ENCODE measurements at places on chromosomes 7 and 10. TPM values are rescaled to one million over a fixed set of nuclear protein-coding genes. Genes with fewer than 3 reads are reported as not detected.

AKR1C2 gene
- polyA plus RNA-seq, result 52.3 TPM

DNA sequence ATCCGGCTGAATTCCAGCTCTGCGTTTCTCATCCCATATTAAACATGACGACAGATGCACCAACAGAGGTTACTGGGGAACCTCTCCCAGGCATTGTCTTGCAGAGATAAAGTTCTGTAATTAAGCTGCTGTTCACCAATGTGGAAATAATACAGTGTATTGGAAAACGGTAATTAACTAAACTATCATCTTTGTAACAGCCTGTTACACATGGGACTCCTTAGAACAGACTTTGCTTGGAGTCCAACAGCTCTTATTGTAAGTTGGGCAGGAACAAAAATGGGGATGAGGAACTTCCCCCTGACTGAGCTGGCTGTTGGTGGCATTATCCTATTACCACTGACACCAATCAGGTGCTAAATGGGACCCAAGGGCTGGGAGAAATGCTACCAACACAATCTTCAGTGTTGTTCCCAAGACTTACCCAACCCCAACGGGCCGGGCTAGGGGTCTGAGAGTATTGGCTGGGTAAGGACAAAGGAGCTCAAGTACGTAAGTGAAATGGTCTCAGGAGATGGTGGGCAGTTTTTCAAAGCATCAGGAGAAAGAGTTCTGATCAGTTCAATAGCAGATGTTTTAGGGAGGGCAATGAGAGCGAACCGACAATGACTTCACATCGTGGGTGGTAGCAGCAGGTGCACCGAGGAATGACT lies 759.4 kb downstream of the GRID1 start:
- no peak for DNase-seq

DNA sequence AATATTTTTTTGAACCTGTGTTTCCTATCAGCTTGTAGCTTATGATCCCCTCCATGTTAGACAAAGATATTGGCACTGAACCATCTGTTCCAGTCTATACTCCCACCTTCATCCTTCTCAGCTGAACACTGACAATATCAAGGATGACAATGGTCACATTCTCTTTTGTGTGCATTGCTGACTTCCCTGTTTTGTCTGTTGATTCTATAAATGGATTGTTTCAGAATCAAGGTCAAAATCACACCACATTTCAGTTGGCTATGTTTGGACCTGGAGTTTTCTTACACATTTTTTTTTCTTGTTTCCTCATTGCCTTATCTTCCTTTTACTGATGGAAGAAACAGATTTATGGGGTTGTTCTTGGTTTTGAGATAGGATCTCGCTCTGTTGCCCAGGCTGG lies 11.3 kb upstream of the SMURF1 start:
- DNase-seq, result no peak

GRCh38 chr7:5423306-5423975 lies at the start of gene TNRC18:
Gene TNRC18, minus strand, starts transcription at chr7:5423834. Its CDS starts 2,588 bp downstream, at chr7:5421246.
- peak; percentile 79 for DNase-seq

DNA sequence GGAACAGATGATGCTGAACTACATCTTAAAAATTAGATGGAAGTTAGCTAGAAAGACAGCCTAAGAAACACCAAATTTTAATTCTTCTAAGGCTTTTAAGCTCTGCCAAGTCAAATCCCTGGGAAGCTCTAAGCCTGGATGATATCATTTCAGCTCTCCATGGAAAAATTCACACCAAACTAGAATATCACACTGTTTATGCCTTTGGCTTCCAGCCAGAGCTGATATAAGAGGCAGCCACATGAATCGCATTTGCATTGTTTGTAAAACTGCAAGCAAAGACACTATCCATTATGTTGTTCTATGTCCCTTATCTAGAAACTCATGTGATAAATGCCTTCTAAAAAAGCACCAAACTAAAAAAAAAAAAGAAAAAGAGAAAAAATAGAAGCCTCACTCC lies 430.4 kb downstream of the GRID1 start:
- DNase-seq, result no peak

NSUN5 gene
- polyA plus RNA-seq, result 16.6 TPM

DNA sequence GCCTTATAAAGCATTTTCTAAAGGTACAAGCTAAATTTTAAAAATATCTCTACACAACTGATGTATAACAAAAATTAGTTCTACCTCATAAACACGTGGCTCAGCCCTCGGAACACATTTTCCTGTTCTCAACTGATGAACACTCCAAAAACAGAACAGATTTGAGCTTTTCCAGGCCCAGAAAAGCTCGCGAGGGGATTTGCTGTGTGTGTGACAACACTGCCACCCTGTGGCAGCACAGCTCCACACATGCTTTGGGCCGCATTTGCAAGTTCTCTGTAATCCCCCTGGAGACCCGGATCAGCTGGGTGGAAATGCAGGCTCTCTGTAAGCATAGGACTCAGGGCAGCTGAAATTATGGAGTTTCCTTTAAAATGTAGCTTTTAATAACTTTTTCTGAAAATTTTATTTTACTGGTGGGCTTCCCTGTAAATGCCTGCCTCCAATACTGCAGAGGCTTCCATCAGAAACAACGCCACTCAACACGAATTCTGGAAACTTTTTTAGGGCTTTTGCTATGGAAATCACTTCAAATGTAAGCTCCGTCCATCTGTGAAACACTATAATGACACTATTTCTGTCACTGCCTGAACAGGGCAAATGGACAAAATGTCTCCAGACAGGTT lies 155.5 kb downstream of the COBL start:
- DNase-seq, result peak; percentile 83

ACTR3C gene
- polyA plus RNA-seq, result 12.4 TPM

GSAP gene
- polyA plus RNA-seq, result 9.4 TPM

AKR1D1 gene
- polyA plus RNA-seq, result not detected

DNA sequence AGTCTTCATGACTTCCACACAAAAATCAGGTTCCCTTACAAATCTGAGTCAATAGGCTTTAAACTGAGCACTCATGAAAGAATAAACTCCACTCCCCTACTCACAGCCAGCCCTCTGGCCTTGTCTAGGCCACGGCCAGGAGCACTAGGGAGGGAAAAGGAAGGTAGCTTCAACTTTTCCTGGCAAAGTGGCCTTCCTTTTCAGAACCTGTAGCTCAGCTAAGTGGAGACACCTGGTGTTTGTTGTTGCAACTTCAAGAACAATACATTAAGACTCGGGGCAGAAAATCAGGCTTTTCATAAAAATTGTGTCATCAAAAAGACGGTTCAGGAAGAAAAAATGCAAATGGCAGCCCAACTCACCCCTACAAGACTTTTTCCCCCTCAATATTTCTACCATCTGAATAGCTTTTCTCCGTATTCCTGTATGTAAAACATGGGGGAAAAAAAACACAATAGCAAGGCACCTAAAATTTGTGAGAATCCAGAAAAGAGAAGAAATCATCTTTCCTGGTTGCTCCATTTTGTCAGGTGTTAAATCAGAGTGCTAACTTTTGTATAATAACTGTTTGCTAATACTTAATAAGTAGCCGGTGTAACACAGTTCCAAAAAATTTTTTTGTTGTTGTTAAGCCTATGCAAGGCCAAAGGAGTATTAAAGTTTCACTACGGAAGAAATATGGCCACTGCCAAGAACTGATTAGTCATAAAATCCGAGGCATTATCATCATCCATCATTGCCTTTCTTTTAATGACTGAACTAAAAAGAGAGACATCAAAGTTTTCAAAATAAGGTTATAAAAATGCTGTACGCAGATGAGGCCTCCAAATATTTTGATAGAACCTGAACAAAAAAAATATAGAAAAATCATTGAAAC lies 66.2 kb upstream of the ARID5B start:
- no peak for DNase-seq

DNA sequence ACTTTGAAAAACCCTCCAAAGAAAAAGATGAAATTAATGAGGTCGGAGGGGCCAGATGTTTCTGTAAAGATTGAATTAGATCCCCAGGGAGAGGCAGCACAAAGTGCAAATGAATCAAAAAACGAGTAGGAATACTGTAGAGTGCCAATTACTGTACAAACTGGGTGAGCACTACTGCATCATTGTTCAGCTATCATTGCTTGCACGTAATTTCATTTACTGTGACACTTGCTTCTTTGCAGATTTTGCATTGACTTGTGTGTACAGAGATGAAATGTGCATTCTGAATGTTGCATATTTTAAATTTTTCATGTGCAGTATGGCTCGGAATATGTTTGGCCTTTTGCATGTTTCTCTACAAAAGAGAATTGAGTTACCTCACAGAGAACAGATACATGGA lies 123.7 kb downstream of the LCOR start:
- no peak for DNase-seq

GRCh38 chr7:142585425-142585824 lies 163.8 kb upstream of the PRSS1 start:
- no peak for DNase-seq

TDRD1 gene
- 0.17 TPM for polyA plus RNA-seq

MIOS gene
- 15.6 TPM for polyA plus RNA-seq

DNA sequence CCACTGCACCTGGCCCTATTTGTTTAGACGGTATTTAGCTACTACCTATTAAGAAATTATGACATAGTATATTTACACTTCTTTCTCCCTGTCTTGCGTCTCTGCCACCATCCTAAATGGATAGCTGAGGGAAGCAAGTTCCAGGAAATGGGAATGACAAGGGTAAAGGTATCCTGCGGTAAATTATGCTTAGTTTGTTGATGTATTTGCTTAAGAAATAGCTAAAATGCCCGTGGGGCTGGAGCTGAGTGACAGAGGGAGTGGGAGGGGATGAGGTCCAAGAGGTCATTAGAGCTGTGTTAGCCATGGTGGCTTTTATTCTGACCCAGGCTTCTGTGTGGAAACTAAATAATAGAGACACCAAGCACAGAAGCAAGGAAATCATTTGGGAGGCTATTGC lies 29.0 kb upstream of the UBE2D1 start:
- DNase-seq, result no peak

- DNase-seq, result no peak
Measured at GRCh38 chr7:78151229-78151628, 352.7 kb downstream of the PHTF2 start.

TMEM270 gene
- not detected for polyA plus RNA-seq

CEP55 gene
- polyA plus RNA-seq, result 1.8 TPM

PROSER2 gene
- 2.3 TPM for polyA plus RNA-seq

KLF14 gene
- not detected for polyA plus RNA-seq

- no peak for DNase-seq
Measured at GRCh38 chr7:49563693-49564378, 209.6 kb upstream of the VWC2 start.

- DNase-seq, result no peak
Measured at GRCh38 chr7:130135208-130136205, 65.2 kb downstream of the KLHDC10 start.

- DNase-seq, result no peak
Measured at GRCh38 chr10:19325581-19325980, 277.0 kb downstream of the MALRD1 start.

- DNase-seq, result no peak
Measured at GRCh38 chr7:141874787-141875186, 33.5 kb upstream of the PRSS37 start.

DNA sequence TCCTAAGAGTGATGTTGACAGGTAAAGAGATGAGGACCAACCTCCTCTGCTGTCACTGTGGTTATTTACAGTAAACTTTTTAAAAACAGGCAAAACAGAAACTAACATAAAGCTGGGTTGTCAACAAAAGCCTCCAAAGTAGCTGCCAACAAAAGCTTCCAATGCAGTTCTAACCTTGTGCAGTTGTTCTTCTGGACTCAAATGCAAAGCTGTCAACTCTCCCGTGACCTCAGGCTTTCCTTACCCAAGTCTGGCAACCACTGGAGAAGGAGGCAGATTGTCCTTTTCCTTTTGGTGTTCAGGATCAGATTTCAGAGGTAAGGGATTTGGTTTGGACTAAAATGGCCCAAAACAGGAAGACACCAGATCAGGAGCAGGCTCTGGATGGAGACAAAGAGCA lies 63.1 kb downstream of the DLG5 start:
- DNase-seq, result no peak

GJC3 gene
- polyA plus RNA-seq, result not detected

- DNase-seq, result no peak
Measured at GRCh38 chr7:133837224-133837623, 289.9 kb upstream of the LRGUK start.

- DNase-seq, result no peak
Measured at GRCh38 chr10:110863361-110863760, 8.4 kb upstream of the PDCD4 start.

- DNase-seq, result no peak
Measured at GRCh38 chr7:101644879-101645278, 15.8 kb upstream of the MYL10 start.

GRCh38 chr10:9038146-9038714 lies 983.7 kb downstream of the GATA3 start:
- no peak for DNase-seq

MCU gene
- polyA plus RNA-seq, result 57.7 TPM

STRIP2 gene
- polyA plus RNA-seq, result not detected

- DNase-seq, result no peak
Measured at GRCh38 chr10:128875030-128875744, 591.9 kb upstream of the MGMT start.

- no peak for DNase-seq
Measured at GRCh38 chr7:49787980-49788379, 14.5 kb downstream of the VWC2 start.

DNA sequence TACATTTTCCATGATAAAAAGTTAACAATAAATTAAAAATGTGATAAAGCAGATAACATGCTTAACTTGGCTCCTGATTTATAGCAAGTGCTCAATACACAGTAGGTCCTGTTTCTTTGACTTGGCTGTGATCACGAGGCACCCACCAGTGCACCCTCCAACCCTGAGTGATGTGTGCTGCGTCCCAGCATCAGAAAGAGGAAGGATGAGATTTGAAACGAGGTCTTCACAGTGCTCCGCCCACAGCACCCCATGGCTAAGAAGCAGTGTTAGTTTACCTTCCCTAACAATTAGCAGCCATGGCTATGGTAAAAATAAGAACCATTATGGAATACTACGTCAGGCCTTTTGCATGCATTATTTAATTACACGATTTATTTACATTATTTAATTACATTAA lies 292.0 kb upstream of the ZMIZ1 start:
- no peak for DNase-seq

- DNase-seq, result no peak
Measured at GRCh38 chr10:106931853-106932249, 232.7 kb downstream of the SORCS1 start.

- no peak for DNase-seq
Measured at GRCh38 chr7:39293056-39293823, 273.0 kb upstream of the YAE1 start.

OR6V1 gene
- polyA plus RNA-seq, result not detected

GBX1 gene
- not detected for polyA plus RNA-seq

DNA sequence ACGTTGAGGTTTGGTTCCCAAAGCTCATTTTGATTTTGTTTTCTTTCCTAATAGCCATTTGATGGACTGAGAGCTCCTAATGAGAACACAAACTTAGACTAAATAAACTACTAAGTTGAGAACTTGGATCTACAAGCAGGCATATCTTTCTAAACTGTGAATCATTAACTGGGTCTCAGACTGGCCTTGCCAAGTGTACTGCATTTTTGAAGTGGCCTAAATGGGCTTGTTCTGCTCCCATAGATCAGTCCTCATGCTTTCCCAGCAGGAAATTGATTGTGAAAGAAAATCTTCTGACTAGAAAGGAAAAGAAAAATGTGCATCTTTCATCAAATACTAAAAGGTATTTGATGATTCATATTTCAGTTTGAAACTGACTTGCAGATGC lies 46.7 kb upstream of the RBM33 start:
- no peak for DNase-seq

DHTKD1 gene
- polyA plus RNA-seq, result 14.8 TPM

GRCh38 chr10:132198381-132199181 lies 11.8 kb downstream of the DPYSL4 start:
- DNase-seq, result no peak

GRCh38 chr10:48608976-48609375 lies 4.1 kb upstream of the ARHGAP22 start:
- DNase-seq, result no peak

GRCh38 chr10:100186253-100187212 lies 704 bp upstream of the ERLIN1 start:
- DNase-seq, result peak; percentile 72

MEOX2 gene
- 0.60 TPM for polyA plus RNA-seq

AASS gene
- 0.92 TPM for polyA plus RNA-seq

ABCB4 gene
- 0.23 TPM for polyA plus RNA-seq

Measured in sigmoid colon (tissue), 7 donors.